Esophagus mucosa (tissue), 1 donor: ENCODE measurements at places on chromosomes 3 and 15. TPM values are rescaled to one million over a fixed set of nuclear protein-coding genes. Genes with fewer than 3 reads are reported as not detected.

DNA sequence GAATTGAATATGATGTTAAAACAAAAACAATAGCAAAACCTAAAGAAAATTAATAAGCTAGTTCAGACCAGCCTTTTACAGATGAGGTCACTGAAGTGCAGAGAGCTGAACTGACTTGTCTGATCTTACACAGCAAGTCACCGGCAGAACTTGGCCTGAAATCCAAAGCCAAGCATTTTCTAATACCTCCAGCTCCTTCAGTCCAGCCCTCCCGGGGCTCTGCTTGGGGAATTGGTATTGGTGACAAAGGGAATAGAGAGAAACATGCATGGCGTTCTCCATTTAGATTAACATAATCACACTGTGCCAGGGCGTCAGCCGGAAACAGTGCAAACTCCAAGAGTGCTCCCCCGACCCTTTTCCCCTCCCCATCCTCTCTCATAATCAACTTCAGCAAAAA lies 14.1 kb upstream of the ZSCAN2 start:
- peak; percentile 43 for ATAC-seq

- no peak for ATAC-seq
These were observed 67.8 kb downstream of the SLC12A8 start for GRCh38 chr3:125144653-125145314.

The IL12A gene
- total RNA-seq, result 0.80 TPM

- no peak for ATAC-seq
These were observed 15.7 kb downstream of the KCNAB1 start for GRCh38 chr3:156135921-156136638.

GRCh38 chr15:77568014-77568972 lies 64.4 kb downstream of the LINGO1 start:
- no peak for ATAC-seq

DNA sequence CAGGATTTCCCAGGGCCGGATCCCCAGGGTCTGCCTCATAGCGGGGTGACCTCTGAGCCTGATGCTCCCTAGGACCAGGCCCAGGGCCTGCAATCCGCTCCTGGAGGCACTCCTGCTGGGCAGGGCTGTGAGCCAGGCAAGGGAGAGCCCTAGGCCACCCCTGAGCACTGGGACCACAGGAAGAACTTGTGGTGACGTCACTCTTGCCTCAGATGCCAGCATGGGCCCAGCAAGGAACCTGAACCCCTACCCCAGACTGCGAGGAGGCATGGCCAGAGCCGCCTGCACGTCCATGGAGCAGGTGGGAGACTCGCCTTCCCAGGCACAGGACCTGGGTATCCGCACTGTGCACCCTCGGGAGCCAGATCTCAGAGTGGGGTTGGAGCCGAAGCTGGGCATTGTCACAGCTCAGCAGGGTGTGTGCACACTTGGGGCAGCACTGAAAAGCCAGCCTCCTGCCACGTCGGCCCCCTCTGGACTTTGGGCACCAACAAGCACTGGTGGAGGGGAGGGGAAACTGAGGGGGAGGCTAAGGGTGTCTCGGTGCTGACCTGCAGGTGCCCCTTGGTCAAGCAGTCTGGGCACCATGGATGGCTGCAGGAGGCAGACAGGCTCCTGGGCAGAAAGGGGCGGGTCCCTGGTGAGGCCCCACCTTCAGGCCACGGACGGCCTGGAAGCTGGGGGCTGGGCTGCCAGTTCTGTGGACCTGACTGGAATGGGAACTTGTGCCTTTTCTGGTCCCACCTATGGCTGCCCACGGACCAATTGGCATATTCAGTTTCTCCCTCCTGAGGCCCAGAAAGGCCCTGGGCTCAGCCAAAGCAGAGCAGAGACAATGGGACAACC lies 49.3 kb downstream of the SLC6A20 start:
- ATAC-seq, result peak; percentile 42

The CHL1 gene
- 10.0 TPM for total RNA-seq

The CLRN1 gene
- total RNA-seq, result not detected

- no peak for ATAC-seq
These were observed 10.8 kb downstream of the PDCD10 start for GRCh38 chr3:167723872-167724271.

The RPP25 gene
- 4.0 TPM for total RNA-seq

DNA sequence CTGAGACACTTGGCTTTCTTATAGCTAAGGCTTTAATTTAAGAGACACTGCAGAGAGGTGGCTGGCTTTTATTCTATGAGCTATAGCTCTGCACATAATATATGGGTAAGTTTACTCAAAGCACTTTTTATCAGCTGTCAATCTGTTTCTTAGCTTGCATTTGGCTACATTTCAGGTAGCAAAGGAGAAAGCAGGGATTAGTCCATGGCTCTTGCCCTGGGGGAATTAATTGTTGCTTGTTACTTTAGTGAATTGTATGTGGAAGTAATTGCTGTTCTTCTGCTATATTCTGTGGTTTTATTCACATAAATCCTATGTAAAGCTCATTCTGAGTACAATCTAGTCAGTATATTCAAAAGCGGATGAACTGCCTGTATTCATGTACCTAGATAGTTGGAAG lies 14.4 kb upstream of the CCDC39 start:
- no peak for ATAC-seq

GRCh38 chr3:54356261-54357045 lies 234.1 kb downstream of the CACNA2D3 start:
- peak; percentile 87 for ATAC-seq

- ATAC-seq, result peak; percentile 12
These were observed 24.3 kb upstream of the GPR171 start for GRCh38 chr3:151227266-151227806.

GRCh38 chr15:39510001-39510701 lies 70.7 kb upstream of the THBS1 start:
- ATAC-seq, result no peak

The KNG1 gene
- not detected for total RNA-seq

DNA sequence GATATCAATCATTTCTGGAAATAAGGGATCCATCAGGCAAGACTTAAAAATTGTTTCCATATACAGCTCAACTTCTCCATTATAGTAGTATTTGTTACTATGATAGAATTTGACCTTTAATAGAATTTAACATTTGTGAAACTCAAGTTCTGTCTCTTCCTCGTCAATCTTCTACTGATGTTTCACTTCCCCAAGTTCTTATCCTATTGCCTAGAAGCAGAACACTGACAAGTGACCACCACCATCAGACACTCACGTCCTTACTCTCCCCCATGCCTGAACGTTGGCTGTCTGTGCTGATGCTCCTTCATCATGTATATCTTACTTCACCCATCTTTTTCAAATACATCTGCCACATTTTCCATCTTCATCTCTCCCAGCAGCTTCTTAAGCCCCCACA lies 26.6 kb upstream of the TAFA4 start:
- ATAC-seq, result no peak

The GOLGA8S gene
- total RNA-seq, result 0.24 TPM

GRCh38 chr3:164832216-164832615 lies 246.1 kb downstream of the SI start:
- no peak for ATAC-seq

GRCh38 chr15:67187351-67187854 lies 67.1 kb downstream of the AAGAB start:
- ATAC-seq, result no peak

DNA sequence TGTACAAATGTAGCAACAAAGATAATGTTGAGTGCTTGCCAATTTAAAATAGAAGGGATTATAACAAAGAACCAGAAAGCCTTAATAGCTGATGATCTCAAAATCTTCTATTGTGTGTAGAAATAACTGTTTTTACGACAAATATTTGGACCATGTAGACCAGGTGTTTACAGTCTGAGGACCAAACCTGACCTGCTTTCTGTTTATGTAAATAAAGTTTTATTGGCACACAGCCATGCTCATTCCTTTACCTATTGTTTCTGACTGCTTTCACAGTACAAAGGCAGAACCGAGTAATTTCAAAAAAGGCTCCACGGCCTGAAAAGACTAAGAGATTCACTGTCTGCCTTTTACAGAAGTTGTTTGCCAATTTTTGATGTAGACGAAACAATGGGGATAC lies 91.8 kb downstream of the GOLIM4 start:
- no peak for ATAC-seq

The EIF4G1 gene
- total RNA-seq, result 339 TPM

DNA sequence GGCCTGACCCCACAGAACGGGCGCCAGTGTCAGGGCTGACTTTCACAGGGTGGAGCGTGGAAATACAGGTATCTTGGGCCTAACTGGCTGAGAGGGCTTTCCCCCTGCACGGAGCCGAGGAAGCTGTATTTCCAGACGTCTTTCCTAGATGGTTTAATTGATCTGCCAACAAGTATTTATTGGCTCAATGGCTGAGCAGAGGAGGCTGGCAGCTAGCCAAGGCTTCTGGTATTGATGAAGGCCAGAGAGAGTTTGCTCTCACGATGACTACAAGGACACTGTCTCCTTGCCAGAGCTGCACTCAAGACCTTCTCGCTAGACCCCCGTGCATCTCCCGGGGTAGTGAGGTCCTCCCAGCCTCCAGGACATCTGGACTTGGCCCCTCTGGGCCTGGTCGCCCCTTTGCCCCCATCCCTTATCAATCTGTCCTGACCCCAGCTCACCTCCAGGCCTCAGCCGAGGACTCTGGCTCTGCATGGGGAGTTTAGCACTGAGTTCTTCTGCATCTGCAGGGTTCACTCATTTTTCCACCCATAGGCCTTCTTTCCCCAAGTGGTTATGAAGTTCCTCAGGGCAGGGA lies 20.6 kb downstream of the SPSB4 start:
- no peak for ATAC-seq

DNA sequence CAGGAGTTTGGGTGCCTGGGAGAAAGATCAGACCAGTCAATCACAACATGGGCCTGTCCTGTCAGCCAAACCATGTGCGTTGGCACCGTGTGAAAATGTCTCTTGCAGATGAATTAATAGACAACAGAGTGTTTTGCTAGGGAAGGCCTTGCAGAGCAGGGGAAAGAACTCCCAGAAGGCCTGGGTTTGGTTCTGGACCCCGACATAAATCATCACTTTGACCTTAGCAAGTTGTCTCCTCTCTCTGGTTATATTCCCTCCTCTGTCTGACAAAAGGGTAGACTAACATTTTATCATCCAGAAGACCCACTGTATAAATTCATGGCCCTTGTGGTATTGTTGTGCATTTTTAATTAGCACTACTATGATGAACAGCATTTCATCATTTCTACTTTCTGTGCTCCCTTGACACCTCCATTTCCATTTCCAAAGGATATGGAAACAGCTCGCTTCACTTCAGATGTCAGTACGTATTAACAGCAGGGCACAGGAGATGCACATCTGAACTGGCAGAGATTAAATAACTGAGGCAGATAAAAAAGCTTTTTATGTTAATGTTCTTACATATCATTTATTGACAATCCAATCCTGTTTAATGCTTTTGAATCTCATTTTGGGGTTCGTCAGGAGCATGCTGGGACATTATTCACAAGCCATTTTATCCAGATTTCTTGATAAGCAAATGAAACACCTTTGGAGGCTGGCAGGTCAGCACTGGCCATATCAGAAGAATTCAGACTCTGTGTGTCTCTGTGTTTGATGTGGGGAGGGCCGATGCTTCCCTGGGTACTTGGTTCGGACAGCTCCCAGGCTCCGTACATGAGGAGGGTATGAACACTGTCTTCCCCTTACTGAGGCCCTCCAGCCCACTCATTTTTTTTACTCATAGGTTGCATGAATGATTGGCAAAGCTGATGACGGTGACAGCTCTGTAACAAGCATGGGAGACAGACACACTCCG lies 28.2 kb upstream of the IL12A start:
- ATAC-seq, result no peak

The STRIT1 gene
- total RNA-seq, result not detected

- peak; percentile 98 for ATAC-seq
These were observed 32.4 kb upstream of the SPPL2A start for GRCh38 chr15:50797926-50798325.
